NCI-H446 treated with DMSO at 0.1 percent for 48 hours (cell line): ENCODE measurements at places on chromosomes 12 and 14.

GRCh38 chr12:65494537-65494936, 216.1 kb downstream of the MSRB3 start:
- DNase-seq: no peak

DNA sequence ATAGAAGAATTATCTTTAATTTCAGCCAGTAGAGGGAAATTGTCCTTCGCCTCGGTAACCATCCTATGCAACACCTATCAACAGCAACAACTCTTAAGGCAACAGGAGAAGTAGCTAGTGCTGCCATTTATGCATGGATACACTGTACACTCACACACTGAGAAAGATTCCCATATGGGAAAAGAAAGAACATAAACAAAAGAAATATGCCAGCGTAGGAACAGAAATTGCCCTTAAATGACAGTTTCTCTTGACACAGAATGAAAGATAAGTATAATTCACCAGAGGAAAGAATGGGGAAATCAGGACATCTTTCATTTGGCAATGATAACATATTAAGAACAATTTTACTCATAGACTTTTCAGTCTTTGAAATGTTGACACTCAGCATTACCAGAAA, 466.9 kb downstream of the BCAT1 start:
- no peak for DNase-seq

DNA sequence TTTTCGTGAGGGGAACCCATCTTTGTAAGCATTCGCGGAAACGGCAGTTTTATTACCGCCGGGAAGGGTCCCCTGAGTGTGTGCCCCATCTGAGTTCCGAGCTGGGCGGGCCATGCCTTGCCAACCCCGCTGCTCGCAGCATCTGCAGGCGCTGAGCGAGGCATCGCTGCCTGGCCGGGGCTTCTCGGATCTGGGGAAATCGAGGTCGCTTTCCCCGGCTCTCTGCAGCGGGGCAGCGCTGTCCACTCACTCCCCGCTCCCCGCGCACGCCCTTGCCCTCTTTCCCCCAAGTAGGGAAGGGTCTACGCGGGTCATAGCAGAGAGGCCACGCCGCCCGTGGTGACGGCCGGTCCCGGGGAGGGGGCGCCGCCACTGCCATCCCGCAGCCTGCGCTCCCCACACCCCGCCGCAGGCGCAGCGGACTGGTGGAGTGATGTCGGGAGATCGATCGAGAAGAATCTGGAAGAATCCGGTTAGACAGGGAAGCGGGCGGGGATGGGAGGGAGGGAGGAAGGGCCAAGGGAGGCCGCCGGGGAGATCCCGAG, 507 bp upstream of the FKBP4 start:
- no peak for DNase-seq

GRCh38 chr12:30968211-30968610, 41.7 kb downstream of the TSPAN11 start:
- DNase-seq: no peak

DNA sequence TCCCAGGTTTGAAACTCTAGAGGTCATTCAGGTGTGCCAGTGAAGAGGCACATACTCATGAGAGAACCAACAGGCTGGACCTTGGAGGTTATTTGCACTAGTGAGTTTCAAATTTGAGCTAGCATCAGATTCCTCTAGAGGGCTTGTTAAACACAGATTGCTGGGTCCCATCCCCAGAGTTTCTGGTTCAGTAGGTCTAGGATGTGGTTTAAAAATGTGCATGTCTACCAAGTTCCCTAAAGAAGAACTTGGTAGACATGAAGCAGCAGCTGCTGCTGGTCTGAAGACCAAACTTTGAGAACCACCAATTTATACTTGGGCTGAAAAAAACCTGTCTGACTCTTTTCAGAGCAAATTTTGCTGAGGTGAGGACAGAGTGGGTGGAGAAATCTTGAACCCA, 61.7 kb downstream of the SUSD6 start:
- DNase-seq: no peak

- no peak for DNase-seq
Measured at GRCh38 chr12:68169213-68169889, 9.8 kb upstream of the IFNG start.

- DNase-seq: no peak
Measured at GRCh38 chr14:103207388-103208072, 84.3 kb downstream of the TNFAIP2 start.

- DNase-seq: no peak
Measured at GRCh38 chr12:74791365-74791764, 253.7 kb downstream of the ATXN7L3B start.

- DNase-seq: no peak
Measured at GRCh38 chr14:67746927-67747326, 45.2 kb downstream of the RDH12 start.

DNA sequence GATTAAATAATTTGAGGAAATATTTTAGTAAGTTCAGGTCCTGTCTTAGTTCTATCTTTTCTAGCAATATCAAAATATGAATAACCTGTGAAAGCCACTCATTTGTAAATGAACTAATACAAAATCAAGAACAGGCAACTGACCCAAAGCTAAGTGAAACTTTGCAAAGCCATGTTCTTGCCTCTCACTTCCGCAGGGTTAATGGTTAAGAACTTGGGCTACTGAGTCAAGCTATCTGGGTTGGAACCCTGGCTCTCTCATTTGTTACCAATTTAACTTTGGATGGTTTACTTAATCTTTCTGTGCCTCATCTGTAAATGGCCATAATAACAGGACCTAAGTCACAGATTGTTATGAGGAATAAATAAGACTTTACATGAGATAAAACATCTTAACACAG, 2.8 kb downstream of the KIF21A start:
- no peak for DNase-seq

- no peak for DNase-seq
Measured at GRCh38 chr14:54976316-54976715, 50.6 kb downstream of the WDHD1 start.

- no peak for DNase-seq
Measured at GRCh38 chr12:27576667-27577347, 52.8 kb downstream of the PPFIBP1 start.

- no peak for DNase-seq
Measured at GRCh38 chr12:123140676-123141614, 9.9 kb downstream of the PITPNM2 start.

DNA sequence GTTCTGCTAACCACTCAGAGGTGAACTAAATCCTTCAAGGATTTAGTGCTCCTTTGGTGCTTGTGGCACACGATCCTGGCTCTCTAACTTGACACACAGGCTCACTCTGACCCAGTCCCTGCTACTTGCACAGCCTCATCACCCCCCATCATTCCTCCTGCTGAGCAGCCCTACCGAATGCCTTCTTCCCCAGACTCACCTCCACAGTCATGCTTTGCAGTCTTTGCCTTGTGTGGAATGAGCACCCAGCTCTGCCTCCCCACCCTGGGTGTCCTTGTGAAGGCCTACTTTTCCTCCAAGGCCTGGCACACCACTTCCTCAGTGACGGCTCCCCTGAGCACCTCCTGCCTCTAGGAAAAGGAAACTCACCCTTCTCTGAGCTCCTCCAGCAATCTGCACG, 7.9 kb upstream of the TINF2 start:
- DNase-seq: no peak

DNA sequence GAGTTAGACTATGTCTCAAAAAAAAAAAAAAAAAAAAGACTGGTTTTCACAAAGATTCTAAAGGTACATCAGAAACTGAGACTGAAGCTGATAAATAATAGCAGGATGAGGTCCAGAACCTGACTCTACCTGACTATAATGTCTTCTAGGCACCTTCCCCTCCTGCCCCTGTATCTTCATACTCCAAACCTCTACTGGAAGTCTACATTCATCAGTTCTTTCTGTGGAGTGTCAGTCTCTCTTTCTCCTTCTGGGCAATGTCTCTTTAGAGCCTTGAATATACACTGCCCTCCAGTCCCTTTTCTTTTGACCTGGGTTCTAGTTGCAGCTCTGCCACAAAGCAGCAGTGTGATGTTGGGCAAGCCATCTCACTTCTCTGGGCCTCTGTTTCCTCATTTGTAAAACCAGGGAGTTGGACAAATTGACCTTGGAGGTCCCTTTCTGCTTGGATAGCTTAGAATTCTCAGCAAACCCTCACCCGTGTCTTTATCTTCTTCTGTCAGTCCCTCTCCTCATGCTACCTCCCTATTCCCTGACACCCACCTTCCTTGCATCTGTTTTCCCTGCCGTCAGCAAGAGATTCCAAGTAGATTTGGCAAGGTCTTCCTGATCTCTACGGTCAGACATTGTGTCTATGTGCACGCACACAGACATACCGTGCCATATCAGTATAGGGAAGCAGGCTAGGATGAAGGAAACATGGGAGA, 4.3 kb downstream of the NFE2 start:
- no peak for DNase-seq

- no peak for DNase-seq
Measured at GRCh38 chr14:29905543-29905942, 22.1 kb downstream of the PRKD1 start.

- peak; percentile 78 for DNase-seq
Measured at GRCh38 chr12:1083889-1084262, 92.9 kb downstream of the ERC1 start.

DNA sequence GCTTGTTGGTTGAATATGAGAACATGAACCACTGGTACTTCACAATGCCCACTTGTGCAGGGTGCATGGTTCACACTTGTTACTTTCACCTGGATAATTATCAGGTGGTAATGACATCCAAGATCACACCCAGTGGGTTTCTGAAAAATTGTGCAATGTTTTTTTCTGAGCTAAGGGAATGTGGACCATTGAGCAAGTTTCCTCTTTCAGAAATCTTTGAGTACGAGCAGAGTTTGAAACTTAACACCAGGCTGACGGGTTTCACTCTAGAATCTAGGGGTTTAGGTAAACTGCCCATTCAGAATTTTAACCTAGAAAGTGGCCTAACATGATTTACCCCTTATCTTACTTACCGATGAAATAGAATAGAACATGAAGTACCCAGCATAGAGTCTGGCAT, 389.6 kb downstream of the PAWR start:
- no peak for DNase-seq

- DNase-seq: peak; percentile 78
Measured at GRCh38 chr12:119802472-119802871, 74.6 kb downstream of the CIT start.

GRCh38 chr12:120460157-120460556, 9.4 kb downstream of the SRSF9 start:
- no peak for DNase-seq

DNA sequence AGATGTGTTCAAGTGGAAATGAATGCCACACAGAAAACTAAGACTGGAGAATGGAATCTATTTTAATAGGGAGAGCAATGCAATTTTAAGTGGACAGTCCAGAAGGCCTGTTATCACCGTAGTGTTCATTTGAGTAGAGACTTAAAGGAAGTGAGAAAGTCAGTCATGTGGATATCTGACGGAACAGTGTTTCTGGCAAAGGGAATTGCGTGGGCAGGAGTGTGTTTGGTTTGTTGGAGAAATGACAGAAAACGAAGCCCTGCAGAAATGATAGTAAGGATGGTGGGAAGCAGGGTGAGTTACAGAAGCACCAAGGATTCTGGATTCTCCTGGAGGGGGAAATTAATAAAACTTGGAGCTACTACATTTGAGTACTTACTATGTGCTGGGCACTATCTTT, 776.6 kb downstream of the MED13L start:
- DNase-seq: no peak

DNA sequence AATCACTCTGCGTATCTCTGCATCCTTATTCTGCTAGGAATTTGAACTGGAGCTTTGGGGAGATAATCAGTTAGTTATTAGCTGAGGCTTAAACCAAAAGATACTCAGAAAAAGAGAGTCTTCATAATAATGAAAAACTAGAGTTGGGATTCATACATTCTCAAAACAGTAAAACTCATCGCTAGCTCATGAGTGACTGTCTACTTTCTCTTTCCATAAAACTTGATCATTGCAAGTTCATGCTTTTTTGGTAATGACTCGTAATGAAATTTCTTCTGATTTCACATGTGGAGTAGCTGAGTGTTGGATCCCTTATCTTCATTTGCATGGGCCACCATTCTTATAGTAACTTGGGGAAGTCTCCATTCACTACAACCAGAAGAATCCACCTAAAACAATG, 397.7 kb downstream of the PDZRN4 start:
- DNase-seq: no peak

DNA sequence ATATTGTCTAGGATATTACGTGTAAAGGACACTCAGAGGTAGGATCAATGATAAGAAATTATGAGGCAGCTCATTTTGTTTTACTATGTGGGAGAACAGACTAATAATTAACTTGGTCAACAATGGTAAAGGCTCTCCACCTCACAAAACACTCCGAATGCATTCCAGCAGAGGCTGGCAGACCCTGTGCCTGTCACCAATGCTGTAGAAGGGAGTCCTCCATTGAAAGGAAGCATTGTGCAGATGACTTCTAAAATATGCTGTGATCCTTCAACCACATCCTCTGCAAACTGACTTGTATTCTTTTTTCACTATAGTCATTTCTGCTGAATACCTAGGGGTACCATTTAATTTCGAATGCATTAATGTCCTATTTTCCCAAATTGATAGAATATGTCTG, 119.6 kb upstream of the EEA1 start:
- no peak for DNase-seq

- DNase-seq: no peak
Measured at GRCh38 chr12:127414636-127415035, 852.3 kb upstream of the TMEM132C start.

DNA sequence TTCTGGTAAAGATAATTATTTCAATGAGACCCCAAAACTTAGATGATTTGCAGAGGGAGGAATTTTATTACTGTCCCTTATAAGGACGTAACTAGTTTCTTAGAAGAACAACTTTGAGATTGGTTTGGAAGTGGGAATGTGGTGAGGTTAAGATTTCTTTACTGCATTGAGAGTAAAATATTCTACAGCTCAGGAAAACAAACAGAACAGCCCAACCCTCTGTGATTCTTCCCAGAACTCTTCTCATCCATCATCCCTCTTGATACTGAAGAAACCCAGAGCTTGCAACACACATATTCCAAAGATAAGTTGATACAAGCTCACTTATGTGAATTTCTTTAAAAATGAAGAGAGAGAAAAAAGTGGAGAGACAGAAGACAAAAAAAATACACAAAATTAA, 234.2 kb downstream of the CRADD start:
- DNase-seq: no peak

DNA sequence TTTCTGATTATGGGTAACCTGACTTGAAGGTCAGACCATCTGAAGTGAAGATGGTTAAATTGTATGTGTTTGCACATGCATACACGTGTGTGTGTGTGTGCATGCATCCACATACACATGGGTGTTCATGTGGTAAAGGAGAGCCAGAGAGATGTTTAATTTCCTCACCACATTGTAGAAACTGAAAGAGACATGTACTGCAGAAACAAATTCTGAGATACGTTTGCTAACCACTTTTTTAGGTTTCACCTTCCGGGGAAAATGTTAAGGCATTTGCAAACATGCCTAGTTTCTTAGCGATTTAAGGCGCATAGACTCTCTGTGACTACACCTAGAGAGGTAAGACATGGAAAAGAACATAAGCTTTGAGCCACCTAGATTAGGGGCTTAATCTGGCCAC, 362.9 kb downstream of the RAD51B start:
- no peak for DNase-seq

DNA sequence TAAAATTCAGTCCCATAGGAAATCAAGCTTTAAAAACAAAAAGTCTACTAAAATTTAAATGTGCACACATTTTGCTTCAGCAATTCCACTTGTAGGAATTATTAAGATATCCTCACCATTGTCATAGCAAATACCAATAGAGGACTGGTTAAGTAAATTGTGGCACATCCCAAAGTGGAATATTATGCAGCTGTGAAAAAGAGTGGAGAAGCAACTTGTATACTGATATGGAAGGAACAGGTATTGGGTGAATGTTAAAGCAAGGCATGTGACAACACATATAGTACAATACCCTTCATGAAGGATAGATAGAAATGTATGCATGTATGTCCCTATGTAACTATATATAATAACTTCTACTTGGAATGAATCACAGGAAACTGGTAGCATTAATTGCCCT, 11.9 kb downstream of the KRT8 start:
- no peak for DNase-seq

- DNase-seq: no peak
Measured at GRCh38 chr12:92764831-92765230, 62.0 kb downstream of the PLEKHG7 start.
